ENCODE measurements at places on chromosomes 7 and 10.

DNA sequence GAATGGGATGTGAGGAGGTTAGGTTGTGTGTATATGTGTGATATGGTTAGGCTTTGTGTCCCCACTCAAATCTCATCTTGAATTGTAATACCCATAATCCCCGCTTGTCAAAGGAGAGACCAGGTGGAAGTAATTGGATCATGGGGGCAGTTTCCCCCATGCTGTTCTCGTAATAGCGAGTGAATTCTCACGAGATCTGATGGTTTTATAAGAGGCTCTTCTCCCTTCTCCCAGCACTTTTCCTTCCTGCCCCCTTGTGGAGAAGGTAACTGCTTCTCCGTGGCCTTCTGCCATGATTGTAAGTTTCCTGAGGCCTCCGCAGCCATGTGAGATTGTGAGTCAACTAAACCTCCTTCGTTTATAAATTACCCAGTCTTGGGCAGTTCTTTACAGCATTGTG is 47.3 kb downstream of the NPVF start:
- no peak for DNase-seq

DNA sequence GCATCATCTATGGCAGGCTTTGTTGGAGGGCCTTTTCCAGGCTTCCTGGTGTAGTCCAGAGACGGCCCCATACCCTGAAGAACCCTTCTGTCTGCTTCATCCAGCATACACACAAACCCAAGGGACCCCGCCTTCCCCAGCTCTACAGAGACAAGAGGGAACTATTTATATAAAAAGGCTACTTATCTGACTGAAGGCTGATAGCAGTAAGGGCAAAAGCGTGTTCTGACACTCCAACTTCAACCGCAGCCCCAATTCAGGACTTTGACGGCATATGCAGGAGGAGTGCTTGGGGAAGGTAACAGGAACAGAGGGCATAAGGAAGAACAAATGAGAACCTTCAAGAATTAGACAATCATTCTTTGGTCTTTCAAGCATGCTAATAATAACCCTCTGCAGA is 21.0 kb downstream of the GNA12 start:
- no peak for DNase-seq

DNA sequence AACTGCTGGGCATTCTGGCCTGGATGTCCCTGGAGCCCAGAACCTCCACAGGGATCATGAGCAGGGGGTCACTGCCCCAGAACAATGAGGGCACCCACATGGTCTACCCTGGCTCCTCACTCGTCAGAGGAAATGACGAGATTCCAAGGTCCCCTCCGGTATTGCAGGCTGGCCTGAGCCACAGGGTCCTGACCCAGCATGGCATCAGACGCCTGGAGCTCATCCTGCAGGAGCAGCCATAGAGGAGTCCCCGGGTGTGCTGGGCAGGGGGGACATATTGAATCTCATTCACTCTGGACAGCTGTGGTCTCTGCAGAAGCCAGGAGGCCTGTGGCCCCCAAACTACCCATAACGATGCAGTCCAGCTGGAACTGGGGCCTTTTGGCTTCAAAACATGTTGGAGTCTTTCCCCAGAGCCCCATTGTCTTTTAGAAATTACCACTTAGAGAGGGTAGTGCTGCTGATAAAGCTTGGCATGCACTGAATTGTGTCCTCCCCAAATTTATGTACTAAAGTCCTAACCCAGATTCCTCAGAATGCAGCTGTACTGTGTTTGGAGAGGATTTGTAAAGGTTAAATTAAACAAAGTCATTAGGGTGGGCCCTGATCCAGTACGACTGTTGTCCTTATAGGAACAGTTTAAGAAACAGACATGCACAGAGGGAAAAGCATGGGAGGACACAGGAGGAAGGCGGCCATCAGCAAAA is 27.7 kb downstream of the ANXA8 start:
- DNase-seq, result no peak

- DNase-seq, result no peak
These were observed 19.3 kb downstream of the RAB11FIP2 start for GRCh38 chr10:118027397-118027796.

DNA sequence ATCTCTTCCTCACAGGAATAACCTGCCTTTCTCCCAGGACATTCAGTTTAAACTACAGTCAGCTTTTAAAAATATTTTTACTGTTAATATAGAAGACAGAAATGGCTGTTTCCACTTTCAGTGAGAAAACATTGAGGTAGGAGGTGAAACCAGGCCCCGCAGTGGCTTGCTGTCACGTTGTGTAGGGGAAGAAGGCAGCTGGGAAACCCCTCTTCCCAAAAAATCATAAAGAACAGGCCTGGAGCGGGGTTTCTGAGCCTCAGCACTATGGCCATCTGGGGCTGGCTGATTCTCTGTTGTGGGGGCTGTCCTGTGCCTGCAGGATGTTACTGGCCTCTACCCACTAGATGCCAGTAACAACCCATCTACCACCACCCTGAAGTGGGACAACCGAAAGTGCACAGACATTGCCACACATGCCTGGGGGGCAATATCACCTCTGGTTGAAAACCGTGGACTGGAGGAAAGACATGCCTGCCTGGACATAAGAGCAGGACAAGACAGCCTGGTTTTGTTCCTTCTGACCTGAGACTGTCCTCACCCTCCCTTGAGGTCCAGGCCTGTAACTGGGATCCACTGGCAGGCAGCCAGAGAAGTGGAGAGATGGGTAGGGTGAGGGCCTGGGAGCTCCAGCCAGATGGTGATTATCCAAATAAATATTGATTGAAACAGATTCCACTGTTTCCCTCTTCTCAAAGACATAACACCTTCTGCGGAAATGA is 43.9 kb downstream of the KCNH2 start:
- DNase-seq, result no peak

Measured in CD4-positive, alpha-beta T cell treated with Interleukin-17A for 1 hour (primary cell).